ENCODE measurements at places on chromosomes 6 and 20.

GRCh38 chr6:428047-428603, 36.6 kb downstream of the IRF4 start:
- DNase-seq, result no peak

GRCh38 chr20:52410182-52410647, 218.6 kb upstream of the ZFP64 start:
- DNase-seq, result no peak

- no peak for DNase-seq
Measured at GRCh38 chr6:1188199-1188598, 123.7 kb upstream of the FOXQ1 start.

- DNase-seq, result no peak
Measured at GRCh38 chr20:2873747-2874041, 413 bp downstream of the PTPRA start.

DNA sequence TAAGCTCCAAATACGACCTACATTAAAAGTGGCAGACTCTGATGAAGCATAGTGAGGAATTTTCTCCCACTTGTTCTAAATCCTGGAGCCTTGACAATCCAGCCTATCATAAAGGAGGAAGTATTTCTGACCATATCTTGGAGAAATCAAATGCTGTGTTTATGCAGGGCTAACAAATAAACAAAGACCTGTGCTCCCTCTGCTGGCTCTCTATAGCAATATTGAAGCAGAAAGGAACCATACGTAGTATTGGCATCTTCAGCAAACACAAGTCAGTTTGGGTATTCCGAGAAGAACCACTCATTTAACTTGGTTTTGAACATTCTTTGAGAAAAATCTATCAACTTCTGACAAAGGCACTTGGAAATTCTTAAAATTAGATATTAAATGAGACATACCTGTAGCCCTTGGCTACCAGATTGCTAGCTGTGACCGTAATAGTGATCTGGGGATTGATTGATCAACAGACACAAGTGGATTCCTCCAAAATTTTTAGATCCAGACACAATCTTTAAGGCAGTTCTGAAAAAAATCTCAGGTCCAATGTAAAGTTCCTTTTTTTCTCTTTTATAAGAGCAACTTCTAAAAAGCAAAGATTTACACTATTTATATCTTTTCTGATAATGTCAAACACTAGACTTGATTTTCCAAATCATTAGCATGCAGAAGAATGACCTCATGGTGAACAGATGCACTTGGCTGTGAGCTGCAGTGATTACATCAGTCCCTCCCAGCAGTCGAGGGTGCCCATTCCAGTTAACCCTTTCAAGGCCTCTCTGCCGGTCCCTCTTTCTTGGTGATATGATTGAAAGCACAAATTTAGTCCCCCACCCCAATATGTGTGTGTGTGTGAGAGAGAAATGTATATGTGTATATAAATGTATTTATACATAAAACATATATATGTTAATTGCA, 40.2 kb downstream of the INSM1 start:
- peak; percentile 31 for DNase-seq

- no peak for DNase-seq
Measured at GRCh38 chr6:25384967-25385366, 105.8 kb downstream of the CARMIL1 start.

DNA sequence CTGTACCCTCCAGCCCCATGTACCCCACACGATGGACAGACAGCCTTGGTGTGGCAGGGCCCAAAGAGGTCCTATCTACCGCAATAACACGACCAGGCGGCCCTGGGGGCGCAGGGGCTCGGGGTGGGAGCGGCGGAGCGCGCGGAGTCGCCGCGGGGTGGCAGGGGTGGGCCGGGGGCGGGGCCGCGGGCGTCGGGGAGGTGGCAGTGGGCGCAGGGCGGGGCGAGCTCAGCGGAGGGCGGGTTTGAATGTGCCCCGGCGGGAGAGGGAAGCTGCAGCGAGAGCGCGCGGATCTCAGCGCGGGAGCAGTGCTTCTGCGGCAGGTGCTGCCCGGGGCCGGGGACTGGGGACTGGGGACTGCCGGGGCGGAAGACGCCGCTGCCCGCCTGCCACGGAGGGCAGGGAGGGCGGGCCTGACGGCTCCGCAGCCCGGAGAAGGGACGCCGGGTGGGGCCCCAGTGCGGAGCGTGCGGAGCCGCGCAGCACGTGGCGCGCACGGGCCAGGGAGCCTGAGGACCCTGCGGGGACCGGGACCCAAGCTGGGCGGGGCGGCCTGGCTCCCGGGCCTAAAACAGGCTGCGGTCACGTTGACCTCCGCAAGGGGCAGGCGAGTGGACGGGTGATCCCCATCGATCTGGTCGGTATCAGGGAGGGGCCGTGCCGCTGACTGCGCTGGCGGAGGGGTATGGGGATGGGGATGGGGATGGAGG, at the start of gene SLC29A1:
TSS of gene SLC29A1 (plus strand) at position 277 of the 710 bp plus-strand sequence. CDS start 3,719 bp downstream, outside the sequence.
- peak; percentile 71 for DNase-seq

DNA sequence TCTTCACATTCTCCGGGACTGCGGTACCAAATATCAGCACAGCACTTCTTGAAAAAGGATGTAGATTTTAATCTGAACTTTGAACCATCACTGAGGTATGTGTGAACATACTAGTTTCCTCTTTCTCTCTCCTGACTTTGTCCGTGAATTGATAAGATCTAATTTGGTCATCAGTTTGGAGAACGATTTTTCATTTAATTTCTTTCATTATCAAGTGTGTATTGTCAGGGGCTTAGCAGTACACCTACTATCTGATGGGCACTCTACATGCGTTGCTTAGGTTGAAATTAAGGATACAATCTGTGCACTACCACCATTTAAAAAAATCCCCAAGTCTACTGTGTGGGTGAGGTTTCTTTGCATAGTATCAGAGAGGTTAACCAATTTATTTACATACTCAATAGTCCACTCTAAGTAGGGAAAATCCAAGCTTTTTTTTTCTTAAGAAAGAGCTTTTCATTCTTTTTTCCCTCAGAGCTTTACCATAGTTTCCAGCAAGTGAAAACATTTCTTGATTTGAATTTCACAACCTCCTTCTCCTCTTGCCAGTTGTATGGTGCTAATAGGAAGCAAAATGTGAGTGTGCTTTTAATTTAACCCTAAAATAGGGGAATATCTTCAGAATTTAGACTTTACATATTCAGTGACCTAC, 105.4 kb upstream of the ESR1 start:
- no peak for DNase-seq

DNA sequence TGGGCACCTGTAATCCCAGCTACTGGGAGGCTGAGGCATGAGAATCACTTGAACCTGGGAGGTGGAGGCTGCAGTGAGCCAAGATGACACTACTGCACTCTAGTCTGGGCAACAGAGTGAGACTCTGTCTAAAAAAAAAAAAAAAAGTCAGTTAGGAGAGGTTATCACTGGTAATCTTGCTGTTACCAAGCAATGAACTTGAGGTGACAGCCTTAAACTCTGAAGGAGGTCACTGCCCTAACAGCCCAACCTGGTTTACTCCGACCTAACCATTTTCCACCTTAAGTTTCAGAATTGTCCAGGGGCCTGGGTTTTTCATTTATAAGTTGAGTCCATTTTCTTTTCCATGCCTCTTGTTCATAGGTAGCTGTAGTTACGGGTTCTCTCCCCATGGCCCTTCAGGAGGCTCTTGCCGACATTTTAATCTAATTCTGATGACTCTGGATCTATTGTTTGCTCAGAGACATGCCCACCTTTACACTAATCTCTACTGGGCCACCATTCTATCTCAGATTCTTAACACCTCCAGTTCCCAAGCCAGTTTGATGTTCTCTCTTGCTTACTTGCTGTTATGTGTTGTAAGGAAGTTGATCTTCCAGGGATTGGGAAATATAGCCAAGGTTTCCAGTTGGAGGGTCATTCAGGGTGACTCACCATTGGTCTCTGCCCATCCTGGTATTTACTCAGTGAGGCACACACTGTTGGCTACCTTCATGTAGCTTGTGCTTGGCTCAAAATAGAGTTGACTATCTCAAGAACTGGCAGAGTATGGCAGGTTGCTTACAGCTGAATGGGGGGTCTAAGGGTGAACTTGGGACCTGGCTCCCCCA, 29.1 kb downstream of the SHLD1 start:
- no peak for DNase-seq

- no peak for DNase-seq
Measured at GRCh38 chr6:7687145-7688111, 38.5 kb upstream of the BMP6 start.

GRCh38 chr20:14142964-14143627, 147.8 kb downstream of the MACROD2 start:
- DNase-seq, result no peak

DNA sequence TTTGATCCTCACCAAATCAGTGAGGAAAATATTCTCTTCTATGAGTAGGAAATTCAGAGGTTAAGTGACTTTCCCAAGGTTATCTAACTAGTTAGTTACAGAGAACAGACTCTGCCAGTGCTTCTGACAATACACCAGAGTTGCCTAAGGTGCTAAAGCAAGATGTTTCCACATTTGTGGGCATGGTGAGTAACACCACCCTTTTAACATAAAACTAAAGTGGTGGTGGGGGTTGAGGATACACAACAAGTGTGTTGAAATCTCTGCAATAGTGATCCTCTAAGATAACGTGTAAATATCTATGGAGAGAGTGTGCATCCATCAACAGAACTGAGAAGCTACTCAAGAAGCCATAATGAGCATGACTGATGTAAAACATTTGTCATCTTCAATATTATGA, 11.7 kb downstream of the VNN2 start:
- DNase-seq, result no peak

GRCh38 chr6:133590814-133591213, 298.1 kb upstream of the TCF21 start:
- DNase-seq, result no peak

- no peak for DNase-seq
Measured at GRCh38 chr6:97040355-97040860, 115.9 kb downstream of the KLHL32 start.

DNA sequence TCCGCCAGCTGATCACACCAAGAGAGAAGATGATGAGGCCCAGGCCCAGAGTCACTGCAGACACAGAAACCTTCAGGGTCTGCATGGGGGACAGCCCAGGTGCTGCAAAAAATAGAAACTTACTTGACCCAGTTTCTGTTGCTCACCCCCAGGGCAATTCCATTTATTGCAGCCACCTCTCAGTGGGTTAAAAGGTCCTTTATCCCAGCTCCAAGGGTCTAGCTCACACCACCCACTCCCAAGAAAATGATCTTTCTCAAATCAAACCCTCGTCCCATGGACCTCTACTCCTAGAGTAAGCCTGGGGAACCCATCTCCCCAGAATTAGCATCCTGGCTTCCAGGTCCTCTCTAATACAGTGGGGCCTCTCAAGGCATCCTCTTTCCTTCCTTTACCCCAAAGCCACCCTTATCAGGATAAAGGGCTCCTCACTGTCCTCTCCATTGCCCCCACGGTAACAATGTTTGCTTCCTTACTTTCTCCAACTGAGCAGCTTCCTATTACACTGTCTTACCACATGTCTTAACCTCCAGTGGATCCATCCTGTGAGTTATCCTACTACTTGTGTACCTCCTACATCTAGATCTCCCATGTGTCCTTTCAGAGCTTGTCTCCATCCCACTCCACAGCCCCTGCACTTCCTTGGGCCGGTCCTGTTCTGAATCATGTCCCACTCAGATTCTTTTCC, 5.1 kb downstream of the HLA-DMB start:
- DNase-seq, result no peak

- DNase-seq, result peak; percentile 90
Measured at GRCh38 chr6:65707126-65707826, at the start of gene EYS. Gene EYS (minus strand): TSS chr6:65707226. CDS start chr6:65495410, 211,816 bp downstream.

DNA sequence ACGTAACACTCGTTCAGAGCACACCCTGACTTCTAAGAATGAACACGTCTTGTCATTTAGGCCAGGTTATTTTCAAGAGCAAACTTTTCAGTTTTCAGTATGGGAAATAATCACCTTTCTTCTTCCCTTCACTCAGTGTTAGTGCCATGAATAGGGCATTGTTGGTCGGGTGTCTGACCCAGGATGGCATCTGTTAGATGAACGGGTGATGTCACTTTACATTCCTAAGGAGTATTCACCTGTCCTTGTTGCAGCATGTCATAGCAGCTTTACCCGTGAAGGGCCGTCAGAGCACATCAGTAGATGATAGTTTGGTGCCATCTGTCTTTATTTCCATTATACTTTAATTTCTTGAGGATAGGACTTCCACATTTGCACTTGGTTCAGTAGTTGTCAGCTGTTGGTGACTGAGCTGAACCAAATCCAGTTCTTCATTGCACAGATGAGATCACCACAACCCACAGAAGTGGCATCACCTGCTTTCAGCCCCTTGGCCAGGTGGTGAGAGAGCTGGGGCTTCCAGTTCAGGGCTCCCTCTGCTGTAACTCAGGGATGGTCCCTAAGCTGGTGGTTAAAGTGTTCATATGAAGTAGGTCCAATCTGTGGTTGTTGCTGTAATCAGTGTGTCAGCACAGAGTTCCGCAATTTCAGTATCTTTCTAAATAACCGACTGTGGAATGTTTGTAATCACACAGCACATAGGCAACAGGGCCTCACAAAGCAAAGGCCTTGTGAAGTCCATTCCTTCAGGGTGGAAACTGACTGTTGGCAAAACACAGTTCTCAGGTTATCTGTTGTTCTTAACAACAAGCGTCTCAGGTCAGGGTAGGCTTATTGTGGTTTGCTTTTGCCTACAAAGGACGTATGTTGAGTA, 68.2 kb downstream of the FAM120B start:
- DNase-seq, result no peak

DNA sequence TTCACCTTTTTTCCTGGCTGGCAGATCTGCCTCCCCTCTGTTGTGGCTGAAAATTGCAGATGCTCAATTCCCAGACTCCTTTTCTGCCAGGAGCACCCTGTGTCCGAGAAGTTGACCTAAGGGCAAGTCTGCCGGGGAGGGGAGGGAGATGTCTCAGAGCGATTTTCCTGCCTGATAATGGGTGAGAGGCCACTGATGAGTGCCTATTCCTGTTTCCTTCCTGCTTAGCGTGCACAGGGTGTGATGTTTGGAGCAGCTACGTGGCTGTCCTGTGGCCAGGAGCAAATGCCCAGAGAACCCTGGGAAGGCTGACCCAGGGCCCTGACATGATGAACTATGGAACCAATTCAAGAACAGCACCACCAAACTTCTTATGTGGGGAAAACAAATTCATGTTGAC, 22.5 kb downstream of the SOX4 start:
- no peak for DNase-seq

GRCh38 chr6:33443619-33444504, 10.5 kb upstream of the ZBTB9 start:
- DNase-seq, result no peak

- DNase-seq, result no peak
Measured at GRCh38 chr6:73028124-73028766, 197.1 kb downstream of the KHDC1L start.

GRCh38 chr6:111220383-111221031, 133.2 kb downstream of the SLC16A10 start:
- no peak for DNase-seq

DNA sequence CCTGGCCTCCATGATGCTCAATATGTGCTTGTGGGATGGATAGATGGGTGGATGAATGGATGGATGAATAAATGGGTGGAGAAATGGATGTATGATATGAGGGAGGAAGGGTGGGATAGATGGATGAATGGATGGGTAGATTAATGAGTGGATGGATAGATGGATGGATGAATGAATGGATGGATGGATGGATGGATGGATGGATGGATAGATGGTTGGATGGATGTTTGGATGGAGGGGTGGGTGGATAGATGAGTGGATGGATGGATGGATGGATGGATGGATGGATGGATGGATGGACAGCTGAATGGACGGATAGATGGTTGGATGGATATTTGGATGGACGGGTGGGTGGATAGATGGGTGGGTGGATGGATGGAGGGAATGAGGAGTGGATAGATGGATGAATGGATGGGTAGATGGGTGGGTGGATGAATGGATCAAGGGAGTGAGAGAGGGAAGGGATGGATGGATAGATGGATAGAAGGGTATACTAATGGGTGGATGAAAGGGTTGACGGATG, 139.4 kb downstream of the CEBPB start:
- no peak for DNase-seq

GRCh38 chr6:16527691-16528090, 233.6 kb downstream of the ATXN1 start:
- DNase-seq, result no peak

All from NCI-H1930 (cell line).